Activated CD8-positive, alpha-beta memory T cell treated with anti-CD3 and anti-CD28 coated beads for 1 hour (primary cell): ENCODE measurements at places on chromosomes 7 and 10.
A peak's percentile ranks its signal among the peaks of the same experiment; 100 is the strongest.

DNA sequence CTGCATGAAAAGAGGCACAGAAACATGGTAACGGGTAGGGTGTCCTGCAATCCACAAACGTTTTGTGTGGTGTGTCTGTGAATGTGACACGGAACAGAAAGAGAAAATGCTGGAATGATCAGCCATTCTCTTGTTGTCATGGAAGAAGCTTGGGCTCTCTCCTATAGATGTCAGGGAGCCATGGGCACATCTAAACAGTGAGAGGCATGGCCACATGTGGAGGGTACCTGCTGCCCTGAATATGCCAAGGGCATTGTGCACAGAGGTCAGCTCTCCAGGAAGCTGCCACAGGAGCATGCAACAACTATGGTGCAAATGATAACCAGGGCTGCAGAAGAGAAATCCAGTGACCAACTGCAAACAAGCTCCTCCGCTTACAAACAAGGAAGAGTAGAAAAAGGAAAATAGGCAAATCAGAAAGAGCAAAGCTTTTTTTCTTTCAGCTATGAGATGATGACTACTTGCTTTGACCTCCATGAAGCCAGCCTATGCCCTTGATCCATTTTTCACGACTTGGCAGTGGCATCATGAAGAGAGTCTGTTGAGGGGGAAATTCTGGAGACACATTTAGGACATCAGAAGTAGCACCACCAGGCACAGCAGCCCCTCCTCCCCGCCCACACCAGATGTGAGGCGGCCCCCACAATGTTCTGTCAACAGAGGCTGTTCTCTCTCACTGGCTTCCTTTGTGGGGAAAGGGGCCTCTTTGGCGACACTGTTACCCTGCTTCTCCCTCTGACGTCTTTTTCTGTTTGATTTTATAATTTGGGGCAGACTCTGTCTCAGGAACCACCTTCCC lies 4.8 kb upstream of the PDE1C start:
- no peak for DNase-seq

- DNase-seq, result no peak
Observed at GRCh38 chr10:90939116-90939515, 18.2 kb upstream of the ANKRD1 start.

DNA sequence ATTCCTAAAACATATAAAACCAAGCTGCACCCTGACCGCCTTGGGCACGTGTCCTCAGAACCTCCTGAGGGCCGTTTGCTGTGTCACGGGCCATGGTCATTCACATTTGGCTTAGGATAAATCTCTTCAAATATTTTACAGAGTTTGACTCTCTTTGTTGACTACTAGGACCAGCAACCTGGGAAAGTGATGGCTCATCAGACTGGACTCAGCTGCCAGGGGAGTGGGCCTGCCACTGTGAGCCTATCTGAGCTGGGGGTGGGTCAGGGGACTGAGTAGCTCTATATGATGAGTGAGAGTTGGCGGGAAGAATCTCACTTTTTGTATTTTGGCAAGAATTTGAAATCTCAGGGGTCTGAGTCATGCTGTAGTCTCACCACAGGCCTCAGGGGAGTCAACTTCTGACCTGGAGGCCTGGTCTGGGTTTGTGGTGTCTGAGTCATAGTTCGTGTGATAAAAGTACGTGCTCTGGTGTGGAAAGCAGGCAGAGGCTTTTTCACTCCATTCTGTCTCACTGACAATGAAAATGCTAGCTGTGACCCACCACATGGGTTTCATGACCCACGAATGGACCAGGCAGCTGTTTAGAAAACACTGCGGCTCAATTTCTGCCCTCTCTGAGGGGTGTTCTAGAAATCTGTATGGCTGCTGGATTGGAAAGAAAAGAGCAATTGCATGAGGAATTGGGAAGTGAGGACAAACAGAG lies 4.2 kb upstream of the UPP1 start:
- peak; percentile 17 for DNase-seq

- no peak for DNase-seq
Observed at GRCh38 chr10:31668326-31668725, 260.3 kb downstream of the ARHGAP12 start.

- no peak for DNase-seq
Observed at GRCh38 chr10:88012641-88013040, 149.2 kb downstream of the PTEN start.

- no peak for DNase-seq
Observed at GRCh38 chr10:86250399-86250798, 116.2 kb downstream of the GRID1 start.

GRCh38 chr7:108028111-108028510 lies 25.1 kb upstream of the LAMB1 start:
- DNase-seq, result no peak
